ENCODE measurements at places on chromosomes 4 and X. TPM values are rescaled to one million over a fixed set of nuclear protein-coding genes. Genes with fewer than 3 reads are reported as not detected.
A peak's percentile ranks its signal among the peaks of the same experiment; 100 is the strongest.

The AREG gene
- total RNA-seq, result 0.18 TPM

DNA sequence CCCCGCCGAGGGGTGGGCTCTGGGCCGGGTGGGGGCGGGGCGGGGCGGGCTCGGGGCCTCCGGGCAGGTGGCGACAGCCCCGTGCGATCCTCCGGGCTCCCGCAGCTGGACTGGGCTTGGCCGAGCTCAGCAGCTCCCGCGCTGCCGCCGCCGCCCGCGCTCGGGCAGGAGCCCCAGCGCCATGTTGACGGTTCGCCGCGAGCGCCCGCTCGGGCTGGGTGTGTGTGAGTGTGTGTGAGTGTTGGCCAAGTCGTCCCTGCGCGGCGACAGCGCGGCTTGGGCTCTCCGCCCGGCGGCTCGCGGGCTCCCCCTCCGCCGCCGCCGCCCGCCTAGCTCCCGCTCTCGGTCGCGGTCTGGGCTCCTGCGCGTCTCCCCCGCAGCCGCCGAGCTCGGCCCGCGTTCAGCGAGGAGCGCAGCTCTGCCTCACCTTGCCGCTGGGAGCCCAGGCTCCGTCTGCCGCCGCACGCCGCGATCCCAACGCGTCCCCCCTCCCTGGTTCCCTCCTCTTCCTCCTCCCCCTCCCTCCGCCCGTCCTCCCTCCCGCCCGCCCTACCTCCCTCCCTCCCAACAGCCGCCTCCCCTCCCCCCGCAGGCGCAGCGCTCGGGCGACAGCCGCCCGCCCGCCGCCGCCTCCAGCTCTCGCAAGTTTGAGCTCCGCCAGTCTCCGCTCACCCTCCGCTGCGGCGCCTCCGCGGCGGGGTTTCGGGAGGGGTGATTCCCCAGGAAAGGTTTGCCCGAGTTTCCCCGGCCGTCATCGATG lies at the start of gene BCOR:
Gene BCOR (minus strand): TSS at position 455 of the 760 bp plus-strand sequence. CDS start 20,029 bp downstream, outside the sequence.
- DNase-seq, result peak; percentile 79

GRCh38 chr4:84481077-84481859 lies 17.8 kb downstream of the NKX6-1 start:
- DNase-seq, result no peak

GRCh38 chr4:173478201-173478912 lies 51.7 kb downstream of the HAND2 start:
- DNase-seq, result no peak

GRCh38 chr4:48974979-48975640 lies 11.0 kb upstream of the CWH43 start:
- DNase-seq, result no peak

Measured in left lobe of liver (tissue), 2 donors.